ENCODE measurements at places on chromosomes 13 and 19. TPM values are rescaled to one million over a fixed set of nuclear protein-coding genes. Genes with fewer than 3 reads are reported as not detected.

DNA sequence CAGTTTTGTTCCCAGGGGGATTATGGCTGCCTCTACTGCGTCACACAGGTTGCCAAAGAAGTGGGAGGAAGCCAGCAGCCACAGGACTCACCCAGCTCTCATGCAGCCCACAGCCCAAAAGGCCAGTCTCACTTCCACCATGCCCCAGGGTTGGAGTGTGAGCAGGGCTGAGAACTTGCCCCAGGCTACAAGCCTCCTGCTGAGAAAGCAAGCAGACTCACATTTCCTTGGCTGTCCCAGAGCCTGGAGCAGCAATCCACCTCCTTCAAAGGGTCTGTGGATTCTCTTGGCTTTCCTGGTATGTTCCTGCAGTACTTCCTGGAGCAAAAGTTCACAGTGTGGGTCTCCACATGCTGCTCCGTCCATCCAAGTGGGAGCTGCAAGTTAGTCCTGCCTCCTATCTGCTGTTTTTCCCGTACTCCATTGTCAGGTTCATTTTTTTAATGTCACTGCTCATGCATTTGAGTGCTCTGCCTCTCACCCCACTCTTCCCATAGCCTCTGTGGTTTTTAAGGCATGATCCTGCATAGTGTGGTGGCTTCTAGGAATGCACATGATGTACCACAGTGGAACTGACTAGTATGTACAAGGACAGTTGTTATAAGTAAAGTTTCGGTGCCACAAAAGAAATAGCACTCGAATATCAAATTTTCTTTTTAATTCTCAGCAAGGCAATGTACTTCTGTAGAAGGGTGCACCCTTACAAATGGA is 56.2 kb upstream of the ARHGEF7 start:
- DNase-seq, result no peak

GRCh38 chr19:53195265-53195903 is 2.2 kb upstream of the ZNF665 start:
- DNase-seq, result no peak

- DNase-seq, result no peak
These were observed 96.3 kb upstream of the UBAC2 start for GRCh38 chr13:99104396-99104795.

GRCh38 chr19:49957262-49957915 is 3.6 kb downstream of the SIGLEC11 start:
- DNase-seq, result peak; percentile 17

DNA sequence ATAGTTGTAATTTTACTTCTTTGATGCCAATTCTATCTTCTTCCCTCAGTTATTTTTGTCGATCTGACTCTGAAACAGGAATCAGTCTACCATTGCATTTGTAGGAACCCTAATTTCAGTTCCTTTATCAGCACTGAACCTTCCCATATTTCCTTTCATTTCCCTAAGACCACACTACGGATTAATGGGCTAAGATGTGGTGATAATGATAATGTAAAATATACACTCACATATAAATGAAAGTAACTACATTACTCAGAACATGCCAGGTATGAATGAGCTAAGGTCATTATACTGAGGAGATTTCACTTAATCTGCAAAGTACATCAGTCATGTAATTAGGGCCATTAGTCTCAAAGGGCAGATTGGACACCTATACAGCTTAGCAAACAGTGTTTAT is 60.2 kb upstream of the RFC3 start:
- no peak for DNase-seq

GRCh38 chr13:50403311-50403710 is 388.1 kb downstream of the KCNRG start:
- no peak for DNase-seq

LIM2 gene
- total RNA-seq, result not detected

DNA sequence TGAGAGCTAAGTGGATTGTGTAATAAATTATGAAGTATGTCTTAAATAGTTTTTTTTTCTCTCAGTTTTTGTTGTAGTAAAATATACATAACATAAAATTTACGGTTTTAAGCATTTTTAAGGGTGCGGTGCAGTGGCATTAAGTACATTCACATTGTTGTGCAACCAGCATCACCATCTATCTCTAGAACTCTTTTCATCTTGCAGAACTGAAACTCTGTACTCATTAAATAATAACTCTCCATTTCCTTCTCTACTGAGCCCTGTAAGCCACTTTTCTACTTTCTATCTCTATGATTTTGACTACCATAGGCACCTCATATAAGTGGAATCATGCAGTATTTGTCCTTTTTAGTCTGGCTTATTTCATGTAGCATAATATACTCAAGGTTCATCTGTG is 87.1 kb downstream of the GJA3 start:
- DNase-seq, result no peak

- no peak for DNase-seq
These were observed 33.1 kb downstream of the ITM2B start for GRCh38 chr13:48266150-48266549.

DNA sequence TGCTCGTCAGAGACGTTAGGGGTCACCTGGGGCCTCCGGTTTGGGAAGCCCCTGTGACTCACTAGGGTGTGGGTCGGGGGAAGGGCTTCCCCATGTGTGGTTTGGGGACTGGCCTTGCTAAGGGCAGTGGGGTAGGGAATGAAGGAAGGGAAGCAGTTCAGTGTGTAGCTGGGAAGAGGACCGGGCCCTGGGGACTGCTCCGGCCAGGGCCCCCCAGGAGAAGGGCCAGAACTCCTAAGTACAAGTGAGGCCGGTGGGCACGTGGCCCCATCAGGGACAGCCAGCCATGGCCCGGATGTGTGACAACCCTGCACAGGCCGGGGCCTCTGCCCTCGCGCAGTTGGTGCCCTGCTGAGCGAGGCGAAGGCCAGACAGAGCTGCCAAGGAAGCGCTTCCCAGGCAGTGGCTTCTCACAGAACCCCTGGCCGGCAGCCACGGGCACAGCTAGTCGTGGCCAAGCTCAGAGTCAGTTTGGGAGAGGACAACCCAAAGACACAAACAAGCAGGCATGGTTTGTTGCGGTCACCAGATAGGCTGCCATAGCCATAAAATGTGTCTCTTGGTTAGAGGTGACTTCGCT is 25.7 kb downstream of the TEX29 start:
- DNase-seq, result no peak

DNA sequence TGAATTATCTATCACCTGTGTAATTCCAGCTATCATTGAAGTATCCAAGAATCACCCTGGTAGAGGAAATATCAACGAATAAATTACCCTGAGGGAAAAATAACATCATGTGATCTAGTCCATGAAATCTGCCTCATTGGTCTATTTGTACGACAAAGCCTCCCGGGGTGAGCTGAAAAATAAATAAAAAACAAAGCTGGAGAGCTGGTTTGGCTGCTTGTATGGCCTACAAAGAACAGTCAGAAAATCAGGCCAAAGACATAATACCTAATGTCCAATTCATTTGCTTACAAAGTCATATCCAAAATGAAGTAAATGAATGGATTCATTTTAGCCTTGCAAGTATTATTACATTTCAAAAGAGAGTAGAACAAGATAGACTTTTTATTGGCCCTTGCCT is 449.9 kb downstream of the KLF12 start:
- no peak for DNase-seq

DNA sequence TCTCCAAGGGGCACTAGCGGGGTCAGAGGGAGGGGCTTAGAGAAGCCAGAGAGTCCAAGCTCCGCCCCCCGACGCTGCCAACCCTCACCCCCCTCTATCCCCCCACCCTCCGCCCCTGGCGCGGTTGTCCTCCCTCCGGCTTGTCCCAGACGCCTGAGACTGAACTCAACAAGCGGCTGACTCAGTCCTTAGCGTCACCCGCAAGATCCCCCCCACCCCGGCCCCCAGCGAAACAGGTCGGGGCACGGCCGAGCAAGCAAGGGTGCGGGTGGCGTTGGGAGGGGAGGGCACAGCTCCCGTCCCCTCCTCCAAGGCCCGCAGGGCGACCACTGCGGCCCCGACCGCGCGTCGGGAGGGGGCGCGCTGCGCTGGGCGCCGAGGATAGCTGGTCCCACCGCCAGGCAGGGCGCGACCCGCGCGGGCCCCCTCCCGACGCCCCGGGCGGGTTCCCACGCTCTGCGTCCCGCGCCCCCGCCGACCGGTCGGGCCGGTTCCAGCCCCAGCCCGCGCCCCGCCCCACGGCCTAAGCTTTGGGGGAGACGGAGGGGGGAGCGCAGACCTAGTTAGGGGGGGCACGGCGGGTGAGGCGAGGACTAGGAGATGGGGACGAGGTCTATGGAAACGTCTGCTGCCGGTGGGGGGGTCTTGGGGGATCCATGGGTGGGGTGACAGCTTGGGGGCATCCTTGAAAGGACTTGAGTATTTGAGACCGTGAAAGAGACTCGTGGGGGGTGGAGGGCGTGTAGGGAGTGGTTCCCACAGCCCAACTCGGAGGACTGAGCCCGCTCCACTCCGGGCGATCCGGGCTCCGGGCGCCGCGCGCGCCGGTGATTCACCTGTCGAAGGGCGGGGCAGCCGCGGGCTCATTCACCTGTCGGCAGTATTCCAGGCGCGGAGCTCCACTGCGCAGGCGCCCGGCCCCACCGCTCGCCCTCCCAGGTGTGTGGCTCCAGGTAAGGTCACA is 5.1 kb downstream of the NOTCH3 start:
- no peak for DNase-seq

DNA sequence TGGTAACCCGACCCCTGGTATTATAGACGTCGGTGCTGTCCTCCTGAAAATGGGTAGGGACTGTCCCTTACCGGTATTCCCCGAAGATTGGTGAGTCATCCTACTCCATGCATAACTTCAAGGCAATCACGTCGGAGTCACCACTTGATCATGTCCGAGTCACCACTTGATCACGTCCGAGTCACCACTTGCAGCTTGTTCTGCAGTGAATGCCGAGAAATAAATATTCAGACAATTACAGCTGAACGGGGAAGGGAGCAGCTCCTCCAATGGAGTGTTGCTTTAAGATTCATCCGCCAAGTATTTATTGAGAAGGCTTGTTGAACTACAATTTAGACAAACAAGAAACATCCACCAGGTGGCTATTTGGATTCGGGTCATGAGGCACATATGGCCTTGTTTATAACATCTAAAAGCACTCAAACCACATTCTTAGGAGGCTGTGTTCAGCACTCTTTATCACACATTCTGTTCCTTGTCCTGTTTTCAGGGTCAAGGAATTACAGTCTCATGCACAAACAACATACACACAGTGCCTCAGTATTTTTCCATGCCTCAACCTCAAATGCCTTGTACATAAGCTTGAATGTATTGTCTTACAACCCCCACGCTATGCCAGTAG is 43.1 kb downstream of the ZNF726 start:
- DNase-seq, result no peak

DNA sequence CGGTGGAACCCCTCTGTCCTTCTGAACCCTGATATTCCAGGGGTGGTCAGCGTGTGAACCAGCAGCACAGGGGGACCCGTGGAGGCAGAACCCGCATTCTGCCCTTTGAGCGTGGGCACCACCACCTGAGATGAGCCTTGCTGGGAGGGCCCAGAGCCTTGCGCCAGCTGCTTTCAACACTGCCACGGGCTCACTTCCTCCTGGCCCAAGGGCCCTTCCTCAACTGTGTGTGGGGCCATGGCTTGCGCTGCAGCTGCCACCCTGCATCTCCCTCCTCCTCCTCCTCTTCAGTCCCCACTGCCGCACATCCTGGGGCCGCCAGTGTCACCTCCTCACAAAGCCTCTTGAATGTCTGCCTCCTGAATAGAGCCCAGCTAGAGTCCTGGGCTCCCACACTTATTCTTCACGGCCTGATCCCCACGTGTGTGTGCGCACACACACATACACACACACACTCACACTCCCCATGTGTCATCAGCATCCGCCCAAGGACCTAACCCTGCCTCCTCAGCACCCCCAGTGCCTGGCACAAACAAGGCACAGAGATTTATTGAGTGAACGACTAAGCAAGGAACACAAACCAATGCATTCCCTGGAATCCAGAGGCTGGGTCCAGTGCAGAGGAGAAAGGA is 26.9 kb upstream of the TMEM160 start:
- DNase-seq, result peak; percentile 85

NKG7 gene
- total RNA-seq, result 3.5 TPM

WASF3 gene
- total RNA-seq, result 9.9 TPM
